Putamen (tissue), 1 donor: ENCODE measurements at places on chromosomes 12 and 14.

DNA sequence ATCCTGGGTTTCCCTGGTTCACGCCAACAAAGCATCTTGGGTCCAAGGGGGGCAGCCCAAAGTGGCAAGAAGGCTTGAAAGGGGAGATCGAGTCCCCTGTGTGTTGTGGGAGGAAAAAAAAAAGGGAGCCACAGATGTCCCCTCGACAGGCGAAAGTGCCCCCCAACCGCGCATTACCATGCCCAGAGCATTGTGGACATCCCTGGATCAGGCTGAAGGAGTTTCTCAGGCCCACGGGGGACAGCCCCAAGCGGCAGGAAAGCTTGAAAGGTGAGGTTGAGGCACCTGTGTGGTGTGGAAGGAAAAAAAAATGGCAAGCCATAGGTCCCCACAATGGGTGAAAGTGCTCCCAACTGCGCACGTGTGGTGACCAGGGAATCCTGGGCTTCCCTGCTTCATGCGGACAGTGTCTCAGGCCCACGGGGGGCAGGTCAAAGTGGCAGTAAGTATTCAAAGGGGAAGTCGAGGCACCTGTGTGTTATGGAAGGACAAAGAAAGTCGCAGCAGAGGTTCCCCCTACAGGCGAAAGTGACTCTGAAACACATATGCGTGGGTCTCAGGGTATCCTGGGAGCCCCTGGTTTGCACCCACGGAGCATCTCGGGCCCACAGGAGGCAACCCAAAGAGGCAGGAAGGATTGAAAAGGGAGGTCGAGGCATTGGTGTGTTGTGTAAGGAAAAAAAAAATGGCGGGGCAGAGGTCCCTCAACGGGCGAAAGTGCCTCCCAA lies 580.1 kb downstream of the ALG10 start:
- no peak for DNase-seq

- no peak for DNase-seq
Measured at GRCh38 chr12:59620326-59620725, 24.5 kb downstream of the SLC16A7 start.

GRCh38 chr12:132191715-132192553 lies 47.7 kb downstream of the NOC4L start:
- no peak for DNase-seq

DNA sequence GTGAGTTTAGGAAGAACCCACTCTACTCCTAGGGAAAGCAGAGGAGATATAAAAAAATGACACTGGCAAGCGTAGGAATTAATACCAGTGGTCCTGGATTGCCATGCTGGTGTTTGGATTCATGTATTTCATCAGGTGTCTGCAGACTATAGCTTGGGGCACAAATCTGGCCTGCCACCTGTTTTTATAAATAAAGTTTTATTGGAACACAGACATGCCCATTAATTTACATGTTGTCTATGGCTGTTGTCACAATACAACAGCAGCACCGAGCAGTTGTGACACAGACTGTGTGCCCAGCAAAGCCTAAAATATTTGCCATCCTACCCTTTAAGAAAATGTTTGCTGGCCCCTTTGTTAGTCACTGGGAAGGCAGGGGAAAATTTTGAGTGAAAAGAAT lies 553.2 kb downstream of the VRK1 start:
- DNase-seq, result no peak

DNA sequence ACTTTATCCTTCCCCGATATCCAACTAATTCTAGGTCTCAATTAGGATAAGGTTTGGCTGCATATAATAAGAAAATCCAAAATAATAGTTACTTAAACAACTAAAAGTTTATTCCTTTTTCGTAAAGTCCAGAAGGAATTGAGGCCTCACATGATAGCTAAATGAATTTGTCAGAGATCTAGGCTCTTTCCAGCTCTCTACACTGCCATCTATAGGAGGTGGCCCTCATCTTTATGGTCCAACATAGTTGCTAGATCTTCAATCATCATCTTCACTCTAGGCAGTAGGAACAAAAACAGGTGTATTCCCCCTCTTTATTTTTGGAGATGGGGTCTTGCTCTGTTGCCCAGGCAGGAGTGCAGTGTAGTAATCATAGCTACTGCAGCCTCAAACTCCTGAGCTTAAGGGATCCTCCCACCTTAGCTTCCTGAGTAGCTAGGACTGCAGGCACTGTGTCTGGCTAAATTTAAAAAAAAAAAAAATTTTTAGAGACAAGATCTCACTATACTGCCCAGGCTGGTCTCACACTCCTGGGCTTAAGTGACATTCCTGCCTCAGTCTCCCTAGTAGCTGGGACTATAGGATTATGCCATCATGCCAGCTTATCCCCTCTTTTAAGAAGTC lies 46.5 kb upstream of the SAV1 start:
- DNase-seq, result no peak

DNA sequence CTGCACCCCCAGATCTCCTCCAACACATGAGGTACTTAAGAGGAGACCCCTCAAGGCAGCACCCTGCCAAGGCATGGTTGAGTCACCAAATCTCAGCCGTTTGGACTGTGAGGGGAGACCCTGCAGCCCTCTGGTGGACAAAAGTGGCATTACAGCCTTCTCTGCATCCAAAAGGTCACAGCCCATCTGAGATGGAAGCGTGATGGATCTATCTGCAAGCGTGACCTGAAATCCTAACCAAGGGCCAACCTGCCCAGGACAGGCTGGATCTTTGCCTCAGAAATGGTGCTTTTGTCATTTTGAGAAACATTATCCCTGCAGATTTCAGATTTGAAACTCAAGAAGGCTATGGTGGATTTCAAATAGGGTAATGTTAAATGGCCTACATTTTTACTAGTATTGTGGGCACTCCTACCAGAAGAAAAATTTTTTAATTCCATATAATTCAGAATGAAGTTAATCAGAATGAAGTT lies 23.7 kb upstream of the DHRS4 start:
- peak; percentile 68 for DNase-seq

GRCh38 chr12:116009805-116010204 lies 267.7 kb downstream of the MED13L start:
- no peak for DNase-seq

- no peak for DNase-seq
Measured at GRCh38 chr12:102169922-102170621, 27.6 kb downstream of the PMCH start.

DNA sequence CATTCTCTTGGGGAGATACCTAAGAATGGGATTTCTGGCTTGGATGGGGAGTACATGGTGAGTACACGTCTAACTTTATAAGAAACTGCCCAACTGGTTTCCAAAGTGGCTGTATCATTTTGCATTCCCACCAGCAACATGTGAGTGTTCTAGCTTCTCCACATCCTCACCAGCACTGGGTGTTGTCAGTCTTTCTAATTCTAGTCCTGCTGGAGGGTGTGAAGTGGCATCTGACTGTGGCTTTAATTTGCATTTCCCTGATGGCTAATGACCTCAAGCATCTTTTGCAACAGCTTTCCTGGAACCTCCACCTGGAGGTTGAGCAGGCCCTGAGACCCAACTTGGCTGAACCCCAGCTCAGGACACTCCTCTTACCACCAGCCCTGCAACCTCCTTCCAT lies 17.8 kb downstream of the SELPLG start:
- DNase-seq, result no peak

- no peak for DNase-seq
Measured at GRCh38 chr12:28543021-28543890, 353.0 kb downstream of the CCDC91 start.

DNA sequence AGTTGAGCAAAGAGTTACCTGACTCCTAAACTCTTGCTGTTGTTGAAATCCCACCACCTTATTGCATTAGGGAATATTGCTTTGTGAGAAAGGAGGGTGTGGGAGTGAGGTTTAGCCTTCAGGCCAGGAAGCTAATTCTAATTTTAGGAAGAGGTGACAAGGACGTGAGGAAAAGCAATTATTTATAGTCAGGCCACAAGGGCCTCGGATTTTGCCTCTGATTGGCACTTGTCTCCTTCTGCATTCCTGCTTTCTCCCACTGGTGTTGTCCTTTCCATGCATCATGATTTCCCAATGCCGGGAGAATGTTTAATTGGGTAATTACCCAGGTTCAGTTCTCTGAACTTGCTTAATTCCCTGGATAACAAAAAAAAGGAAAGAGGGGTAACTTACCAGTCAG lies 37.9 kb upstream of the SLC38A2 start:
- DNase-seq, result no peak

DNA sequence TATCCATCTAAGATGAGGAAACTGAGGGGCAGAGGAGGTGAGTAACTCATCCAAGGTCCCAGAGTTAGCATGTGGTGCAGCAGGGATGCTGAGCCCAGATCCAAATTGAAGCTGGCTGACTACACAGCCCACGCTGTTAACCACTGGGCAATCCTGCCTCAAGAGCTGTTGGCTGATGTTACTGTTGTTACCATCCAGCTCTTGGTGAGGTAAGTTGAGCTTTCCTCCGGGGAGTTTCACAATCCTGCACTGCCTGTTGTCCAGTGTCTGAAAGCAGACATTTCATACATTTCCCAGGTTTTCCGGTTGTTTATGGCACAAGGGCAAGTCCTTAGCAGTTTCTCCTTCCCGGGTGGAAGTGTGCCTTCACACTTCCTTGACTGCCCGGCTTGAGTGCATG lies 14.5 kb downstream of the CYP46A1 start:
- DNase-seq, result no peak

GRCh38 chr12:29582677-29583272 lies 85.3 kb upstream of the OVCH1 start:
- no peak for DNase-seq

DNA sequence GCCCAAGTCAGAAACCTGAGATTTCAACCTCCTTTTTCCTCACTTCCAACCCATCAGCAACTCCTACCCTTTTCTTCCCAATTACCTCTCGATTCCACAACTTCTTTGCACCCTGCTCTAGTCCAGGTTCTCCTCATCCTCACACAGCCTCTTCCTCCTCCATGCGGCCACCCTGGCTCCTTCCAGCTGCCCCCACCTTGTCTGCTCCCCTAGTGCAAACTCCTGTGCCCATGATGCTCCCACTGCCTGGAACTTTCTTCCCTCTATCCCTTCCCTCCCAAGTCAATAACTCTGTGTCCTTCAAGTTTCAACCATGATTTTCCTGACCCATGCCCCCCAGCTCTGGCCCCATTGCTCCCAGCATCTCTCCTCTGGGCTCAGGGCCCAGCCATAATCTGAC lies 17.3 kb downstream of the SELPLG start:
- DNase-seq, result no peak

GRCh38 chr14:55731881-55732498 lies 152.0 kb downstream of the KTN1 start:
- DNase-seq, result no peak

DNA sequence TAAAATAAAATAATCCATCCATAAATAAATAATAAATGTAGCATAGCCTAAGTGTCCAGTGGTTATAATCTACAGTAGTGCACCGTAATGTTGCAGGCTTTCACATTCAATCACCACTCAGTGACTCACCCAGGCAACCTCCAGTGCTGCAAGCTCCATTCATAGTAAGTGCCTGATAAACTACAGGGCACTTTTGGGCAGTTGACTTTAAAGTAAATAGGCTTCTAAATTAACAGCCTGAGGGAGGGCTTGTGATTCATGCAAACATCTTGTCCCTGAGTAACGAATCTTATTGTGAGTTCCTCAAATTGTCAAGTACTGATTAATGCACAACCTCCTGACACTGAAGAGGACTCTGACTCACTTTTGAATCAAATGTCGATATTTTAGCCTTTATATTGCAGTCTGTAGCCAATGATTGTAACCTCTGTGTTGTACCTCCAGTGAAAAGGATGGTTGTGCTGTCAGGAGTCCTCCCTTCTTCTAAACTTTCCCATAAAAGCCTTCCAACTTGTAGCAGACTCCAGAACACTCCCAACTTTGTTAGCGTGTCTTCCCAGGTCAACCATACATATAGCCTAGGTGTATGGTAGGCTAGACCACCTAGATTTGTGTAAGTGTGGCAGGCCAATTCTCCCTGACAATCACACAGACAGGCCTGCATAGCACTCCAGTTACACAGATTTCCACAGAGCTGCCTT lies 55.0 kb upstream of the BICD1 start:
- no peak for DNase-seq

DNA sequence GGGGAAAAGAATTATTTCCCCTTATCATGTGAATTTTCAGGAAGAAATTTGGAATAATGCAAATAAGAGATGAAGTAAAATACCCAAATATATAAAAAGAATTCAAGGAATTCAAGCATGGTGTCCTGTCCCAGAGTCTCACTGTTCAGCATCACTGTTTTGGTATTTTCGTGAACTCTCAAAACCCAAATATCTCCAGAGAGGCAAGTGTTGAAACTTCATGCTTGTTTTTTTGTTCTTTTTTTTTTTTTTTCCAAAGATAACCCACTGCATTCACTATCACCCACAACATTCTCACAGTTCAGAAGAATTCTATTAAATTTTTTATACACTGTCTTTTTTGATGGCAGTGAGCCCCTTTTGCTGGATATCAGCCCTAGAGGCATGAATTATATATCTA lies 354.9 kb downstream of the DIO2 start:
- DNase-seq, result no peak

DNA sequence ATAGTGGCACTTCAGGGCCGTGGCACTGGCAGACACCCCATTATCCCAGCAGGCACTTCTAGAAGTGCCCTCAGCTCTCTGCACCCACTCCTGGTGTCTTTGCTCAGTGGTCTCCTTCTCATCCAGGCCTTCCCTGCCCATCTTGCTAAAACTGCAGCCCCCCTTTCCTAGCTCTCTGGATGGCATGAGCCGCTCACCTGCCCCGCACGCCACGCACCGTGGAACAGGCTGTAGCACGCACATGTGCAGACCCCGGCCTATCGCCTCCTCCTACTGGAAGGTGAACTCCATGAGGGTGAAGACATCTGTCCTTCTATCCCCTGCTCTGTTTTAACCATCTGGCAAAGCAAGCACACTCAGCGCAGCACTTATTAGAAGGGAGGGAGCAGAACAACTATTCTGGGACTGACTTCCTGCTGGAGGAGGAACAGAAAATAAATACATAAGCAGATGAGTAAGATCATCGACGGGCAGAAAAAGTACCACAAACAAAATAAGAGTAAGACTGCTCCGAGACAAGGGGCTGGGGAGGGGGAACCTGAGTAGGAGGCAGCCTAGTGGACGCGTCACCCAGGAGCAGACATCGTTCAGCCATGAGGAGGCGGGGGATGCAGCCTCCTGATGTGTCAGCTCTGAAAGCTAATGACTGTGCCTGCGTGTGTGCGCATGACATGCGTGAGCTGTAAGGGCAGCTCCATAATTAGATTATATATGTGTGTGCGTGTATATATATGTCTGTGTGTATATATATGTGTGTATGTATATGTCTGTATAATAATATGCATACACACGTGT lies 7.8 kb upstream of the FZD10 start:
- DNase-seq, result no peak

- DNase-seq, result no peak
Measured at GRCh38 chr12:44457465-44457864, 418.6 kb downstream of the NELL2 start.

DNA sequence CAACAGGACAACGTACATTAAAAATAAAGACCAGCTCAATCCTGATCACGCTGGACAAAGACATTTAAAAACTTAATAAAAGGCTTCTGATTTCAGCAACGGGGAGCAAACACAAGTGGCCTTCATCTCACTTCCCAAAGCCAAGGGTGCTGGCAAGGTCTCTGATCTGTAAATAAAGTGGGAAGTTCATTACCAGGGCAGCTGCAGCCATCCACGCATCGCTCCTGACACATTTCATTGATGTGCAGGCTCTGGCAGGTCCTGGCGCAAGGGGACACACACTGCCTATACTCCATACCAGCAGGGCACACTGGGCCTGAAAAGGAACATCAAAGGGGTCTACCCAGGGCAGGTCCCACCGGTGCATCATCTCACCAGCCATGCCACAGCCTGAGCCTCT lies 51.0 kb downstream of the VWF start:
- no peak for DNase-seq
